ENCODE measurements at places on chromosomes 12 and 14. TPM values are rescaled to one million over a fixed set of nuclear protein-coding genes. Genes with fewer than 3 reads are reported as not detected.

Gene OR10A7
- not detected for polyA plus RNA-seq

Gene KITLG
- 21.2 TPM for polyA plus RNA-seq

Gene NEUROD4
- not detected for polyA plus RNA-seq

DNA sequence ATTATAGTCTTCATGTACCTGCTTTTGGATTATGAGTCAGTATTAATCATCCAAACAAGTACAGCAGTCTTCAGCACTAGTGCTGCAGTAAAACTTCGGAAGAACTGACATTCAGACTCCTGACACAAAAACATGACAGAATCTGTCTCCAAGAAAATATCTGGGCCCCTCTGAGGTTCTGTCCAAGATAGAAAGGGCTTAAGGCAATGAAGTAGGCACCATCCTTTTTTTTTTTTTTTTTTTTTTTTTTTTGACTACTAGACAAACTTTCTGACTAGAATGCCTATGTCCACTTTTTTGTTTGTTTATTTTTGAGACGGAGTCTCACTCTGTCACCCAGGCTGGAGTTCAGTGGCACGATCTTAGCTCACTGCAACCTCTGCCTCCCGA lies 112.5 kb downstream of the MED13L start:
- DNase-seq = peak; percentile 45

- no peak for DNase-seq
Measured at GRCh38 chr14:50343434-50343833, 31.3 kb downstream of the DMAC2L start.

GRCh38 chr14:105398726-105399465 lies 558 bp downstream of the TEX22 start:
- no peak for DNase-seq

DNA sequence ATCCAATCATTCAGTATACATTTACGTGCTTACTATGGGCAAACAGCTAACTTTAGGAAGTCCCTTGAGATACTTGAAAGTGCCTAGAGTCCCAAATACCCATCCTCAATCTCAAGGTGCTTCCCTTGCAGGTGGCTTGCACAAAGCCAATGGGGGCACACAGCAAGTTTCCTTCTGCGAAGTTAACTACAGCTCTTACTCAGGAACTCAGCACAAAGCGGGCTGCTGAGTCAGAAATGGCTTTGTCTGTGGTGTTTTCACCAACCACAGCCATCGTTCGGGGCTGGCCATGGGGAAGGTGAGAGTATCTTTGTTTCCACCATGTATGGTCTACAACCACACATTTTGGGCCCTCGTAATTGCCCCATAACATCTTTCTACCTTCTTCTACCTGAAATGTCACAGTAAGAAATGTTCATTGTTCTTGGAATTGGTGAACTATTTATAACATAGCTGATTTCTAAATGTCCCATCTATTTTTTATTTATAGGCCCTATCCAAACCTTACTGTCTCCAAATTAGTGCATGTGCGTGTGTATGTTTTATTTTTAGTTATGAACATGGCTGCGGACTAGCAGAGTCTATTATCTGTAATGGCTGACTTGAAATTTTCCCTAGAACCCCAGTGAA lies 13.9 kb downstream of the MFAP5 start:
- DNase-seq = no peak

GRCh38 chr12:93100610-93101009 lies 171.5 kb upstream of the EEA1 start:
- no peak for DNase-seq

- DNase-seq = no peak
Measured at GRCh38 chr14:52025310-52025709, 36.0 kb downstream of the RTRAF start.

GRCh38 chr14:81031488-81031887 lies 76.1 kb downstream of the TSHR start:
- DNase-seq = no peak

DNA sequence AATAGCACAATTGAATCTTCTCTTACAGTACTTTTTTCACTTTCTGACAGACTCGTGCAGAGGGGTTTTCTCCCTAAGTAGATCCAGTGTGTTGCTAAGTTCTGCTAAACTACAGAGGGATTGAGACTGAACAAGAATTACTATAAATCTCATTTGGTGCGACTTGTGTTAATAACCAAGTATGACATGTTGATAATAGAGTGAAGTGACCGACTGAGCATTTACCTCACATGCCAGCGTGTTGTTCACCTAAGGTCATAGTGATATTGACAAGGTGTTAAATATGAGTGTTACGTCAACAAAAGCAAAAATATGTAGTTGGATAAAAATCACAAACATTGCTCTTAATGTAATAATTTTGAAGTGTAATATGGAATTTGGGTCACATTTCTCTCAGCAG lies 97.8 kb upstream of the PDE3A start:
- DNase-seq = no peak

Measured in keratinocyte (primary cell).